ENCODE measurements at places on chromosomes 7 and 10.

GRCh38 chr7:90717296-90718060, 121.4 kb downstream of the CDK14 start:
- DNase-seq = no peak

- DNase-seq = no peak
Observed at GRCh38 chr7:151372612-151373265, 31.1 kb downstream of the NUB1 start.

DNA sequence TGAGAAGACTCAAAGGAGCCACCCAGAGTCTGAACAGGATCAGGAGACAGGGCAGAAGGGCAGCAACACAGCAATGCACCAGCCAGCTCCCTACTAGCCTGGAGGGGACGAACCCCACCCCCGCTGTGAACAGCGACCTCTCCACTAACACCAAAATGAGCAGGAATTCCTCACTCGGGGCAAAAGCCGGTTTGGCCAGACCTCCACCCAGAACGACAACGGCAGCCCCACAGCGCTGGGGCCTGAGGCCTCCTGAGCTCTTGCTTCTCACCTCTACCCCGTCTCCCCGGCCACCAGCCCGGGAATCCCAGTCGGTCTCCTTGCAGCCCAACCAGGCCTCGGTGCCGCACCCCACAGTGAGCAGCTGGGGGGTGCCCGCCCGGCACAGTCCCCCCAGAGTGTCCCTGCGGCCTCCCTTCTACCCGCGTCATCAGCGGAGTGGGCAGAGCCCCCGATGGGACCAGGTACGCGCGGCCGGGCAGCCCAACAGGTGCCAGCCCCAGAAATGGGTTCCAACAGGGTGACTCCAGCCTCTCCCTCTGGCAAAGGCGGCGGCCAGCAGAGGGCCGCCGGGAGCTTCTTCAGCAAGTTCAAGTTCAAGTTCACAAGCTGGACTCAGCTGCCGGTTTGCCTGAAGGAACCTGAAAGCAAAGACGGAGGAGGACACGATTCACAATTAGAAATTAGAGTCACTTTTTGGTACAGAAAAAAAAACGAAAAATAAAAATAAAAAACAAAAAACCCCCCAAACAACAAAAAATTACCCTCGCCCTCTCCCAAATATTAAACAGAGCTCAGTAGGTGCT, 129.0 kb downstream of the MARCHF5 start:
- DNase-seq = no peak

DNA sequence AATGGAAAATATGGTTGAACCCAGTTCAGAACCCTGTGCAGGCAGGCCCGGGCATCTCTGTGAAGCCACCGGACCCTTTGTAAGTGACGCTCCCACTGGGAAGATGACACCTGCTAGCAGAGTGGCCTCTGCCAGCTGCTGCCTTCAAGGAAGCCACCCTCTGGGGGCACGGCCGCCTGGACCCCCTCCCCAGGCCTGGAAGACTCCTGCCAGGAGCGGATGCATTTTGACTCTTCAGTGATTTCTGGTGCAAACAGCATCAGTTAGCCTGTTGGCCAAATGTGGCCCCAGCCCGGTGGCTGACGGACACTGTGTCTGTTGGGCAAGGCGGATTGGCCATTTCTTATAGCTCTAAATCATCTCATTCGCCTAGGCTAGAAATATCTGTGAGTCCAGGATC, 514.1 kb upstream of the FOXK1 start:
- DNase-seq = no peak

GRCh38 chr7:57179776-57180415, 47.7 kb upstream of the ZNF479 start:
- no peak for DNase-seq

Measured in NCI-H1048 (cell line).